ENCODE measurements at places on chromosomes 12 and 14.

GRCh38 chr12:49827401-49828099 is 663 bp downstream of the NCKAP5L start:
- DNase-seq = peak; percentile 49

DNA sequence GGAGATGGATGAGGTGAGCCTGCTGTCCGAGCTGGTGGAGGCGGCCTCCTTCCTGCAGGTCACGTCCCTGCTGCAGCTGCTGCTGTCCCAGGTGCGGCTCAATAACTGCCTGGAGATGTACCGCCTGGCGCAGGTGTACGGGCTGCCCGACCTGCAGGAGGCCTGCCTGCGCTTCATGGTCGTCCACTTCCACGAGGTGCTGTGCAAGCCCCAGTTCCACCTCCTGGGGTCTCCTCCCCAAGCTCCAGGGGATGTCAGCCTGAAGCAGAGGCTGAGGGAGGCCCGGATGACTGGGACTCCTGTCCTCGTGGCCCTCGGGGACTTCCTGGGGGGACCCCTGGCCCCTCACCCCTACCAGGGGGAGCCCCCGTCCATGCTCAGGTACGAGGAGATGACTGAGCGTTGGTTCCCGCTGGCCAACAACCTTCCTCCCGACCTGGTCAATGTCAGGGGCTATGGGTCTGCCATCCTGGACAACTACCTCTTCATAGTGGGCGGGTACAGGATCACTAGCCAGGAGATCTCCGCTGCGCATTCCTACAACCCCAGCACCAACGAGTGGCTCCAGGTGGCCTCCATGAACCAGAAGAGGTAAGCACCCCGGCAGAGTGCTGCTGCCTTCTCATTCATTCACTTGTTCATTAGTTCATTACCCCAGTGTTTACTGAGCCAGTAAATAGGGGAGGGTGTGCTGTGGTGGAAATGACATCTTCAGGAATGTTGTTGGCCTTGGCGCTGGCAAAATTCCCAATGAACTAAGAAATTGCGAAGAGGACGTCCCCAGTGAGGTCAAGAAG is 774 bp upstream of the MANSC4 start:
- DNase-seq = peak; percentile 29

- DNase-seq = no peak
Measured at GRCh38 chr14:56885825-56886224, 75.5 kb upstream of the OTX2 start.

DNA sequence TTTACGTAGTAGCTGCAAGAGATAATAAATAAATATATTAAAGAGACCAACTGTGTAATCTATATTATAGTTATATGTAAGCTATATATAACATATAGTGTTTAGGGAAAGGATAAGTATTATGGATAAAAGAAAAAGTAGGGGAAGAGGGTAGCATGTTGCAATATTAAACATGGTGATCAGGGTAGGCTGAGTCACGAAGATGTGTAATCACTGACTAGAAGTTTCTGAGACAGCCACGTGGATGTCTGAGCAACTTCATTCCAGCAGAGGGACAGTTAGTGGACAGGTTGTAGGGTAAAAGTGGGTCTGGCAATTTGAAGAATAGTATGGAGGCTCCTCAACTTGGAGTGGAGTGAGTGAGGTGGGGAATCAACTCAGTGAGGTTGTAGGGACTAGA is 109.7 kb downstream of the ANO4 start:
- DNase-seq = no peak

DNA sequence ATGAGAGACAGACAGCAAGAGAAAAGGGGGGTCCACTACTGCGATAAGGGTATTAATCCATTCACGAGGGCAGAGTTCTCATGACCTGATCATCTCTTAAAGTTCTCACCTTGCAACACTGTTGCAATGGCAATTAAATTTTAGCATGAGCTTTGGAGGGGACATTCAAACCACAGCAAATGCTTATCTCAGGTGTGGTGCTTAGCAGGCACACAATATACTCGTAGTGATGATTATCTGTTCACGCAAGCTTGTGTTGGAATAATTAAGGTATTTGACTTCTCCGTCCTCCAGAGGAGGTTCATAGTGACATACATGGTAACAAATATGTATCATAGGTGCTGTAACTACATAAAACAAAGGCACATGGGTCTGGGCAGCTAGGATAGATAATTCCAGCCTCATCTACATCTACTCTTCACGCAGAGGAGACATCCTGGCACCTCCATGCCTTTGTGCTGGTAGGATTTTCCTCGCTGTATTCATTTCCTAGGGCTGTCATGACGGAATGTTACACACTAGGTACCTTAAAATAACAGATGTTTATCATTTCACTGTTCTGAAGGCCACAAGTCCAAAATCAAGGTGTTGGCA is 221.2 kb downstream of the RBM19 start:
- DNase-seq = no peak

DNA sequence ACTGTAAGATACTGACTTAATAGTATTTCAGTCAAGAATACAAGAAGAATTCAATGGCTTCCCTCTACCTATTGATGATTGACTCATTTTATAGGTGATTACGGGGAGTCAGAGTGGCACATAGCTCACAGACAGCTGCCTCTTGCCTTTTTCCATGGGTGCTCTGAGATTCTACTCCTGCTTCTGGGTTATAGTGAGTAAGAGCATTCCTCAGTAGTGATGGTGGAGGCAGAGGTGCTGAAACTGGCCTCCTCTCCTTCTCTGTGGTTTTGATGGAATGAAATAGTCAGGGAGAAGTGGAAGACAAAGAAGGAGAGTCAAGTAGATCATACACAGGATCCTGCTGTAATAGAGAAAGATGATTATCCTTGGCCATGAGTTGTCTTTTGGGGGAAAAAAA is 438.2 kb upstream of the FAR2 start:
- DNase-seq = no peak

All from activated CD8-positive, alpha-beta memory T cell treated with anti-CD3 and anti-CD28 coated beads, Interleukin-2, amount 50 U/mL, for 4 hours (primary cell).